ENCODE measurements at places on chromosomes 5 and 9.

- no peak for DNase-seq
Observed at GRCh38 chr5:158313027-158313732, 454.2 kb upstream of the CLINT1 start.

GRCh38 chr5:143126174-143127019 is 277.1 kb downstream of the NR3C1 start:
- no peak for DNase-seq

- peak; percentile 71 for DNase-seq
Observed at GRCh38 chr5:42828671-42829070, 17.0 kb upstream of the SELENOP start.

- DNase-seq = no peak
Observed at GRCh38 chr5:124876983-124877382, 130.5 kb upstream of the ZNF608 start.

- DNase-seq = no peak
Observed at GRCh38 chr5:91690921-91691320, 307.8 kb upstream of the ARRDC3 start.

DNA sequence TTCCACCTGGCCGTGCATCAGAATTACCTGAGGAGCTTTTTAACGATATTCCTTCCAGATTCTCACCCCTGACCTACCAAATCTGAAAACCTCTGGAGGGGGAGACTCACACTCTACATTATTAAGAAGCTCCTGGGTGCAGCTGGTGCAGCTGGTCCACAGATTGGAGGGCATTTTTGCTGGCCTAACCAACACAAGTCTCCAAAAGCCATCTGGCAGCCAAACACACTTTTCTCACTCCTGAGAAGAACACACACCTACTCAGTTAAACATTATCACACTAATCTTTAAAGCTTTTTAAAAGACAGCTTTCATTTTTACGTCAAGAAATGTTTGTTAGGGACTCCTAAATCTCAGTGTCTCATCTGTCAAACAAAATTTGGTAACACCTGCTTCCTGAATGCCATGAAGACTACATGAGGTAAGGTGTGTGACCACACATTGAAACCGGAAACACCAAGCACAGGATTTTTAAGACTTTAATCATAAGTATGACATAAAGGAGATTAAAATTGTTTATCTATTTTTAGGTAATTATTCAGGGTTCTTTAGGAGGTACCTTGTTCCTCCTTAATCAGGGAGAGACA is 14.2 kb upstream of the PTPN3 start:
- no peak for DNase-seq

GRCh38 chr9:6619909-6620308 is 25.6 kb downstream of the GLDC start:
- DNase-seq = no peak

DNA sequence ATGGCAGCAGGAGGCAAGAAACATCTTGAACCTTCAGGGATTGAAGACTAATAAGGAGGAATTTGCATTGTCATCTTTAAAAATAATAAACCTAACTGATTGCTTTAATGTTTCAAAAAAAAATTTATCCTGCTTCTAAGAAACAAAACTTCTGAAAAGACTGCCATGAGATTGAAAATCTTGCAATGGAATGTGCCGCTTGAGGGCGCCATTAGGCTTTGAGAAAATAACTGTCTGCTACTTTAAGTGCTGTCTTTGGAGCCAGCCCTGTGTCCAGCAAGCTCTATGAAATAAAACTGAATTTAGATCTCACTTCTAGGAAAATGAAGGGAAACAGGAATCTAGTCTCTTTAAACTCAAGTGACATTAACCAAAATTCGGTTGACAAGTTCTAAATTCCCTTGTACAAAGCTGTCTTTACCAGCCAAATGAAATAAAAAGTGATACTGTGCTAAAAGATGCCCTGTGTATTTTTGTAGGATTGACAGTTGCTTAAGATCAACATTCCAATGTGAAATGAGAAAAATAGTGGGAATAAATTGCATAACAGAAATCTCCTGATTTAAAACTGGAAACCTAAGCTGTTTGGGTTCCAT is 79.4 kb downstream of the ESM1 start:
- peak; percentile 85 for DNase-seq

DNA sequence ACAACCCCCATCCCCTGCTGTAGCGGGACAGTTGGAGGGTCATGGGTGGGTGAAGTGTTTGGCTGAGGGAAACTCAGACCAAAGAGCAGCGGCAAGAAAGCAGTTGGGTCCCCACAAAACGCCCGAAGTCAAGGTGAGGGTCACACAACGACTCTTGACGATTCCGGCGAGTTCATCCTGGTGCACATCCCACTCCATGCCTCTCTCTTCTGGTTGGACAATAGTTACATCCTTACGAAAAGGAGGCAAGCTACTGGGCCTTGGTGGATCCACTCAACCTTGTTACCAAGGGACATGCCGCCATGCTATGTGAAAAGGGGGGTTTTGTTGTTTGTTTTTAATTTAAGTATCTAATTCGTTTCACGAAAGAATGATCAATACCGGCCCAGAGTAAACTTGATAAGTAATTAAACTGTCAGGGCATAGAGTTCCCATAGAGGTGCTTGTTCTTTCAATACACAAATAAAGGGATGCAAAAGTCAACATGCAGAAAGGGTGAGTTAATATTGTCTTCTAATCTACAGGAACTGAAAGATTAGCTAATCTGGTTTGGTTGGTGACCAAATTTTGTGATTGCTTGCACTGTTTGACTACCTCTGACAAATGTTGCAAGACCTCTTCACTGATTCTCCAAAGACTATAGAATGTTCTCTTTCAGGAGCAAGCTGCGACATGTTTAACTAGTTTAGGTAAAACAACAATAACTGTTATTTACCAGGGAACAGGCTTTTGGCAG is 732 bp upstream of the SMIM15 start:
- DNase-seq = no peak

GRCh38 chr9:13020146-13021040 is 245.6 kb downstream of the LURAP1L start:
- DNase-seq = no peak

DNA sequence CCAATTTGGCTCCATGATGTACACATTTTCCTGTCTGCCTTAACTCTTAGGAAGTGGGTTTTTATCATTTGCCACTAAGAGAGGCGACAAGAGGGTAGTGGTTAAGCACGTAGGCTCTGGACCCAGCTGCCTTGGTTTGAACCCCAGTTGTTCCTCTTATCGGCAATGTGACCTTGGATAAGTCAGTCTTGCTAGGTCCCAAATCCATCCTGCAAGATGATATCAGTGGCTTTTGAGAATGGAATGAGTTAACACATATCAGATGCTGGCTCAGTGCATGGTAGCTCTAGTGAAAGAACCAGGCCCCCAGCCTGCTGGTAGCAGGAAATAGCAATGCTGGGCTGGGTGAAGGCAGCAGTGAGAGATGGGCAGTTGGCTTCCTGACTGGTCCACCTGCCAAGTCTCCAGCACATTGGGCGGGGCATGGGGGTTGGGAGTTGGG is 72.5 kb downstream of the STK10 start:
- no peak for DNase-seq

DNA sequence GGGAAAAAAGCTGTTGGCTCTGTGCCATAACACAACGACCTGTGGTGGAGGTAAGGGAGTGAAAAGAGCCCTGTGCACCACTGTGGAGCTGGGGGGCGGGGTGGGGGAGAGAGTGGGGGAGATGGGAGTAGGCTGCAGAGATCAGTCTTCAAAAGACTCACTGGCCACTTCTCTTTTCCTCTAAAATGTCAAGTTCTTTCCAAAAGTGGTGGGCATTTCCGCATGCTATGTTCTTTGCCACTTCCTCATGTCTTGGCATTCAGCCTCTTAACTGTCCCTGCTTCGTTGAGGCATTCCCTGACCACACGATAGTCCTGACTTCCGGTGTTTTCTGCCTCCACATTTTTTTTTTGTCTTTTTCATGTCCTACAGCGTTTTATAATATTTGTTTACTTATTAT is 2.4 kb upstream of the PPP2R2B start:
- DNase-seq = no peak
